Lung microvascular endothelial cell (primary cell): ENCODE measurements at places on chromosomes 7 and 10.

- DNase-seq, result no peak
These were observed 184.9 kb downstream of the DNAJB6 start for GRCh38 chr7:157521752-157522151.

DNA sequence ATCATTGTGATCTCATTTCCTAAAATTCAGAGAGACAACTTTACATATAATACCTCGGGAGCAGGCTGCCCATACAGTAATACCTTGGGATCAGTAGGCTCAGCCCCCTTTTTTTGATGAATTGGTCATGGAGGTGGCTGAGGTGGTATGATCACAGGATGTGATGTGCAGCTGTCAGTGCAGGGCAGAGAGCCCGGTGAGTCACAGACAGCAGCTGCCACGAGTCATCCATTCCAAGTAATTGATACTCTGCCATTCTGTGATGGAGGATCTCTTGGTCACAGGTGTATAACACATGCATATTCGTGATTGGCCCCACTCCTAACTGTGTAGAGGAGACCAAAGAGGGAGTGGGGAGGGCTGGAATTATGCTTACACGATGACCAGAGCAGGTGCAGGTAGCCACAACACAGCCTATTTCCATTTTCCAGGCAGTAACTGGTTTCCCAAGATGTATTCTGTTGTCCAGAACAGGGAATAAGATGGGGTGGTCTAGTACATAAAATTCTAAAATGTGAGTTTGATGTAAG lies 14.1 kb downstream of the NRCAM start:
- DNase-seq, result peak; percentile 63

DNA sequence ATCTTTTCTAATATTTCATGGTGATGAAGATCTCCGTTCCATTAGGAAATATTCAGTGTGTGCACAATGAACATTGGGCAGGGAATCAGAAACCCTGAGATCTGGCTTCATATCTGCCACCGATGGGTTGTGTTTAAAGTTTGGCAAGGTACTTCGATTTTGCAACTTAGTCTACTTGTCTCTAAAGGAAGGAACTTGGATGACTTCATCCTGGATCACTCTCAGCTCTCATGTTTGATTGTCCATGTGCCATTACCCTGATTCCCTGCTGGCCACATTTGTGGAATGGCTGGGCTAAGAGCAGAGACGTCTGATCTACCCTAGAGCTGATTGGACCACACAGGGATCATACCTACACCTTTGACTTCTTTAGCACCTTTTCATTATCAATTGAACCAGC lies 177.0 kb upstream of the KMT2E start:
- no peak for DNase-seq

DNA sequence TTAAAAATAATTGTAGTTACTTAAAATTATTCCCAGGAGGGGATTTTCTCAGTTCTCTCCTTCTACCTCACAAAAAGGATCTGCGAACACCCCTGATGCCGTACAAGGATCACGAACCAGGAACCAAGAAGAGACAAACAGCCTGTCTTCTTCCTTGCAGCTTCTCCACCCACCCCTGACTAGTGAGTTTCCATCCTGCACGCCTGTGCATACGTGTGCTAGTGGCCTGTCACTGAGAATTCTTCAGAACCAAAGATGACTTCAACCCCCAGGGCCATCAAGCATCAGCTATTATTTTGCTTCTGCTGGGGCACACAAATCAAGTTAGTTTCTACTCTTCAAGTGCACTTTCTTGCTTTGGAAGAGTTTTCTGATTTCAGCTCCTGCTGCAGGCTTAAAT lies 175.5 kb upstream of the KLF6 start:
- DNase-seq, result no peak

DNA sequence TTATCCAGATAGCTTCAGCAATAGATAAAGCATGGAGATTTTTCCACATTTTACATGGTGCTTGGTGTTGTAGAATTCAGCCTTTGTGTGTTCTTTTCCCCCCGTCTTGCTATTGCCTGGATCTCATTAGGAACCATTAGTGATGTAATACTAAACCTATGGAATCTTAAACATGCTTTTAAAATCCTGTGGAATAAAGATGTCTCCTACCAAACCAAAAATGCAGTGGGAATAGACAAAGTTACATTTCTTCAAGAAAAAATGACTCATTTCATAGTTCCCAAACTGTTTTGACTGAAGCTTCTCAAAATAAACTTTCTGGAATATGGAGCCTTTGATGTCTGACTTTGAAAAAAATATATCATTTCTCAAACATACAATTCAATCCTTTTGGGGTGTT lies 44.0 kb downstream of the CALD1 start:
- no peak for DNase-seq

- DNase-seq, result no peak
These were observed 35.8 kb downstream of the IL15RA start for GRCh38 chr10:5941579-5941978.

GRCh38 chr10:32446536-32447406 lies 831 bp downstream of the CCDC7 start:
- peak; percentile 2 for DNase-seq

- no peak for DNase-seq
These were observed 74.9 kb downstream of the KCNMA1 start for GRCh38 chr10:77562742-77563141.

DNA sequence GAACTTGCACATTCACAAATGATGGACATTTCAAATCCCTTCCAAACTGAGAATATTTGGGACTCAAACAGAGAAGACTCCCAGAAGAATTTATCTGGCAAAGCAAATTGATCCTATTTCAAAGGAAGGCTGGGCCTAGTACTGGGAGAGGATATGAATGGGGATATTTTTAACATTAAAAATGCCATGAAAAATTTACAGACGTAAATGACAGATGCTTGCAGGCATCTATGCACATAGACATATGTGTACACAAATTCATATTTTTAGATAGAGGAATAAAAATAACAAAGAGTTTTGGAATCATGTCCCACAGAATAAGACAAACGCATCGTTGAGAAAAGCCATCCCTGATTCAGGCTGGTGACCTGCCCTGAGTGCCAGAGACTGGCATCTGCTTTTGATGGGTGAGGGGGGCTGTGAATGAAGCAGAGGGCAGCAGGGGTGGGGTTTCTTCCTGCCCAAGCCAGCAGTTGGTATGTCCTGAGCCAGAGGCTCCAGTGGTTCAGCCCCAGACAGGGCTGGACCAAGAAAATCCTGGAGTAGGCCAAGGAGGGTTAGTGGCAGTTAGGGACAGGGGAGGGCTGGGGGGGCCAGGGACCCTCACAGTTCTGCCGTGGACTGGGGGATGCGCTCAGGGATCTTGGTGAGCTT lies 138.5 kb downstream of the SLIT1 start:
- DNase-seq, result no peak

GRCh38 chr7:36986948-36987724 lies 262.8 kb upstream of the AOAH start:
- DNase-seq, result peak; percentile 54

- DNase-seq, result no peak
These were observed 3.4 kb upstream of the CLDN15 start for GRCh38 chr7:101241015-101241363.

- DNase-seq, result no peak
These were observed 121.3 kb downstream of the PPP1R3A start for GRCh38 chr7:113797420-113798010.

DNA sequence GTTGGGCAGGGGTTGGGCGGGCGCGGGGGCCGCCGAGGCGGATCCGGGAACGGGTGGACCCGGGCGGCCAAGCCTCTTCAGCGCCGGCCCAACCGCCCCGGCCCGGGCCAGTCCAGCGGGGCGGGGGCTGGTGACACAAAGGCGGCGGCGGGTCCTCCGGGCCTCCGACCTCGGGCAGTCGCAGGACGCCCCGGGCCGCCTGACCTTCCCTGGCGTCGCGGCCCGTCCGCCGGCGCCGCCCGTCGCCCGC lies 54.2 kb downstream of the METTL2B start:
- DNase-seq, result no peak

GRCh38 chr10:3077509-3077908 lies 10.2 kb downstream of the PFKP start:
- DNase-seq, result no peak

DNA sequence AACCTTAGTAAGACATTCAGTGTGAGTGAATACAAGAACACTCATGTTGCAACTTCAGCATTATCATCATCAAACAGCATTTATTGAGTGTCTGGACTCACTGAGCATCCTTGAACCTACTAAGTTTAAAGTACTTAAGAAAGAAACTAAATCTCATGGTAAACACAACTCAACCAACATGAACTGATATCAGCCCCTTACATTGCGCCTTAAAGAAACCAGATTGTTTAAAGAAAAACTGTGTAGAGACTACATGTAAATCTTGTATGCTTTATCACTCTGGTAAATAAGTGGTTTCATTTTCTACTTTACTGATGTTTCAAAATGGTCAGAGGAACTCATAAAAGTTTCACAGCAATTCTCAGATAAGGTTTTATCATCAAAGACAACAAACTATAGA lies 157.5 kb upstream of the FERD3L start:
- no peak for DNase-seq

DNA sequence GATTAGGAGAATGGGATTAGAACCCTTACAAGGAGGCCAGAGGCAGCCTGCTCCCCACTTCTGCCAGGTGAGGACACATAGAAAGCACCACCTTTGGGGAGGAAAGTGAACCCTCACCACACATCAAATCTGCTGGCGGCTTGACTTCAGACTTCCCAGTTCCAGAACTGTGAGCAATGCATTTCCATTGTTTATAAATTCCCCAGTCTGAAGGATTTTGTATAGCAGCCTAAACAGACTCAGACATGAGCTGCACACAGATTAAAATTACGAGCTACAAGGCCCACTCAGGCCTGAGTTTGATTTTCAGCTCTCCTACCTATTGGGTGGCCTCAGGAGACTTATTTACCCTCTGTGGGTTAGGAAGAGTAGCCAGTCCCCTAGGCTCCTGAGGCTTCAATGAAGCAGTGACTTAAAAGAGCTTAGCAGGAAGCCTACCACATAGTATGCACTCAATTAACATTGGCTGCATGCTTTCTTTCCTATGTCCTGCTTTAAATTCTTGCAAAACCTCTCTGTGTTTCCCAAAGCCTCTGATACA lies 350.7 kb upstream of the ZMIZ1 start:
- no peak for DNase-seq
